ENCODE measurements at places on chromosomes 13 and 19. TPM values are rescaled to one million over a fixed set of nuclear protein-coding genes. Genes with fewer than 3 reads are reported as not detected.

Gene FBN3
- not detected for total RNA-seq

Gene TRPC4
- not detected for total RNA-seq

Gene NLRP11
- not detected for total RNA-seq

Gene DNAAF3
- total RNA-seq, result 5.4 TPM

Gene CYP2A13
- total RNA-seq, result not detected

Gene ONECUT3
- total RNA-seq, result not detected

Gene SUPT20H
- 23.5 TPM for total RNA-seq

Gene NKG7
- total RNA-seq, result not detected

Gene RAX2
- not detected for total RNA-seq

Gene ZNF772
- total RNA-seq, result 1.0 TPM

Gene ADAMTS10
- 9.8 TPM for total RNA-seq

Gene TEX101
- total RNA-seq, result not detected

Gene ZNF528
- total RNA-seq, result 0.19 TPM

Gene TMEM190
- 1.3 TPM for total RNA-seq

Gene MIA
- total RNA-seq, result not detected

Gene COL4A2
- 111 TPM for total RNA-seq
